ENCODE measurements at places on chromosomes 1 and 21. TPM values are rescaled to one million over a fixed set of nuclear protein-coding genes. Genes with fewer than 3 reads are reported as not detected.

CD84 gene
- total RNA-seq: not detected

ACTA1 gene
- total RNA-seq: not detected

MYOG gene
- total RNA-seq: not detected

CCDC27 gene
- not detected for total RNA-seq

IVL gene
- not detected for total RNA-seq

SLC6A9 gene
- 7.2 TPM for total RNA-seq

IGFN1 gene
- not detected for total RNA-seq

PLA2G2C gene
- not detected for total RNA-seq

LCE1B gene
- not detected for total RNA-seq

LRRC7 gene
- total RNA-seq: under 0.01 TPM

TNFRSF8 gene
- 0.09 TPM for total RNA-seq

LGR6 gene
- total RNA-seq: not detected

C1orf56 gene
- 1.3 TPM for total RNA-seq

SEMA6C gene
- 8.9 TPM for total RNA-seq

NPPA gene
- total RNA-seq: not detected

ACOT11 gene
- total RNA-seq: 1.5 TPM

SHCBP1L gene
- not detected for total RNA-seq

RNU1-3 gene
- total RNA-seq: 5,329 TPM

NMNAT2 gene
- 0.47 TPM for total RNA-seq
